ENCODE measurements at places on chromosomes 3 and 15. TPM values are rescaled to one million over a fixed set of nuclear protein-coding genes. Genes with fewer than 3 reads are reported as not detected.

Gene ITPR1
- 16.3 TPM for total RNA-seq

Gene C3orf33
- total RNA-seq: 2.6 TPM

Gene RNU5B-1
- total RNA-seq: not detected

Gene C3orf22
- total RNA-seq: not detected

Gene ZNF860
- 3.7 TPM for total RNA-seq

Gene CCR9
- not detected for total RNA-seq

Gene SPESP1
- total RNA-seq: 4.2 TPM

Gene IMPDH2
- 270 TPM for total RNA-seq

Gene PLOD2
- total RNA-seq: 36.6 TPM

Gene COLQ
- under 0.01 TPM for total RNA-seq
